ENCODE measurements at places on chromosomes 3 and 15.

DNA sequence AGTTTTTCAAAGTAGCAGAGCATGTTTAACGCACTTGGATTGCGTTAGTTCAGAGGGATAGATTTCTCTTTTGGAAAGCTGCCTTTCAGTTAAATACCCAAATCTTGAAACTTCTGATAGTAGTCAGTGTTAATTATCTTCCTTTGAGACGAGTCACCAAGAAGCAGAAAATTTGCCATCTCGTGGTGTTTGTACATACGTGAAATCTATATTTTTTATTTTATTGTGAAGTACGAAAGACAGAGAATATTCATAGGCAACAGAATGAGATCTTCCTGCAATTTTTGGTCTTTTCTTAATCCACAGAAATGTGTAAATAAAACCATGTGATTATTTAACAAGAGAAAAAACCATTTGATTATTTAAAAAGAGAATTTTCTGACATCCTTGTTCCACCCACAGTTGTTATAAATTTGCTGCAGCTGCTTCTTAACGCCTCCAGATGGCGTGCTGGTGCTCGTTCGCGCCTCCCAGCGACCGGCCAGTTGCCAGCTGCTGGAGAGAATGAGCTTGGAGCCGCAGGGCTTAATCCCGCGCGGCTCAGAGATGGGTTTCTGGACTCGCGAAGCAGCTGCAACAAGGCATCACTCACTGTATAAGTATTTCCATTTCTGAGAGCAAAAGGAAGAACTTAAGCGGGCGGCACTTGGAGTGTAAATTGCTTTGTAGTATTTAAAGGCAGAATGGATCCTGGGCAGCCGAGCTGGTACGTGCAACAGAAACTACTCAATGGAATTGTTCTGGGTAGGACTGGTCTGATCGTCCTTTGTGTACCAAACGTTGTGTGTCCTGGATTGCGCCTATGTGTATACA, 10.5 kb upstream of the SLITRK3 start:
- DNase-seq, result peak; percentile 68

DNA sequence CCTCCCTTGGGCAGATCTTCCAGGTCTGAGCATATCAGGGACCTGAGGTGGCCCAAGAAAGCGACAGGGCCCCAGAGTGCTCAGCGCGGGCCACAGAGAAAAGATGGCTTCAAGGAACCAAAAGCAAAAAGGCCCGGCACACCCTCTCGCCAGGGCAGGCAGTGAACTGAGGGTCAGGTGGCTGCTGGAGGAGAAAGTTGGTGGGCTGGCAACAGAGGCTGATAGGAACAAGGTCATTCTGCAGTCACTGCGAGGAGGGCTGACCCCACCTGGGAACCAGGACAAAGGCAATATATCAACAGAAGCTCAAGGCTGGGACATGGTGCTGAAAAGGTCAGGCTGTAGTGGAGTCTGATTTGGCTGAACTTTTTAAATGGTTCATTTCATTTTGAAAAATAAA, 2.8 kb upstream of the ACSBG1 start:
- no peak for DNase-seq

GRCh38 chr3:166085164-166085856, 248.1 kb upstream of the BCHE start:
- DNase-seq, result no peak

GRCh38 chr3:168533600-168533999, 437.9 kb upstream of the GOLIM4 start:
- no peak for DNase-seq

GRCh38 chr3:69740103-69741021, 1.1 kb downstream of the MITF start:
- DNase-seq, result peak; percentile 51
